ENCODE measurements at places on chromosomes 16 and 17.

DNA sequence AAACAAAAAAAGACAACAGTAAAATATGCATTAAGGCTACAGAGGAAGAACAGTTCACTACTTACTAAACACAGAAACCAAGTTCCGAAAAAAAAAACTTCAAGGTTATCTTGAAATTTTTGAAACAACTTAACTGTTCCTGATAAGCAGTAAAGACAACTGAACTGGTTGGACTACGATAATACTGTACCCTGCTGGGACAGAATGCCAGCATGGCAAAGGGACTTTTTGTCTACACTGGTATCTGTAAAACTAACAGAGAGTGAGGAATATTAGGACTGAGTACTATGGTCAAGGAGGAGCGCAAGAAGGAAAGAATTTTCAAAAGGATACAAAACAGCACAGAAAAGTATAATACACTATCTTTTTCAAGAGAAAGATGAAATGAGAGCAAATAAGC lies 19.8 kb downstream of the SETD6 start:
- no peak for DNase-seq

- DNase-seq, result no peak
Observed at GRCh38 chr17:77472468-77473310, 331.9 kb downstream of the SEC14L1 start.

DNA sequence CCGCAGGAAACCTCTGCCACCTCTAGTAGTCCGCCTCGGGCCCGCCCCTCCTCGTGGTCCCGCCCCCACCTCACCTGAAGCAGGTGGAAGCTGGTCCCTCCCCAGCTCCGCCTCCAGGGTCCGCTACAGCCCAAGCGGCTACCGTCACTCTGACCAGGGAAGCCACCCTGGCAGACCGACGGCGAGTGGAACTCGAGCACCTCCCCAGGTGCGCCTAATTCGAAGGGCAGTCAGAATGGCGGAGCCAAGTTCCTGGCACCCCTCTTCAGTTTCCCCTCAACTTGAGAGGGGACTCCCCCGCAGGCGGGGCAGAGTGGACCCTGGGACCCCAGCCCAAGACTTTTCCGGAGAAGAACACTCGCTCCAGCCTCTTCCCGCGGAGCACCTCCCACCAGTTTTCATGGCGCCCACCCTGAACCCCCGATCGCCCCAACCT lies 507 bp downstream of the FHOD1 start:
- DNase-seq, result no peak

GRCh38 chr17:41772218-41772585 lies 14.3 kb downstream of the JUP start:
- no peak for DNase-seq
